Stimulated activated CD4-positive, alpha-beta T cell treated with anti-CD3 and anti-CD28 coated beads, Interleukin-1b, Interleukin-23, amount 100 ng/mL, for 24 hours (primary cell): ENCODE measurements at places on chromosomes 3 and 15.

- no peak for DNase-seq
Observed at GRCh38 chr15:100939791-100940190, 20.6 kb downstream of the LRRK1 start.

- DNase-seq, result no peak
Observed at GRCh38 chr3:72427624-72428023, 420.6 kb downstream of the SHQ1 start.

DNA sequence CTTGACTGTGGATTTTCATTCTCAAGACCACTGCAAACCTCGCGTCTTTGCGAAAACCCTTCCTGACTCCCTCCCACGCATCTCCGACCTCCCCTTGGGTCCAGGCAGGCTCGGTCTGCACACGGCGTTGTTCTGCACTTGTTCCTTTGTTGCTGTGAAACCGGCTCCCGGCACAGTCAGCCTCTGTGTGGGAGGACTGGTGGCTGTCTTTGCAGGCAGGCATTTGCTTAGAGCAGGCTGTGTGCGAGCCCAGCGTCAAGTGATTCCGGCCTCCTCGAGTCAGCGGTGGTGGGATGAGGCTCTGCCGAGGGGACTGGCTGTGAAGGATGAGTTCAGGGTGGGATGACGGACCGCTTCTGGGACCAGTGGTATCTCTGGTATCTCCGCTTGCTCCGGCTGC lies 102.6 kb upstream of the ROPN1 start:
- no peak for DNase-seq

DNA sequence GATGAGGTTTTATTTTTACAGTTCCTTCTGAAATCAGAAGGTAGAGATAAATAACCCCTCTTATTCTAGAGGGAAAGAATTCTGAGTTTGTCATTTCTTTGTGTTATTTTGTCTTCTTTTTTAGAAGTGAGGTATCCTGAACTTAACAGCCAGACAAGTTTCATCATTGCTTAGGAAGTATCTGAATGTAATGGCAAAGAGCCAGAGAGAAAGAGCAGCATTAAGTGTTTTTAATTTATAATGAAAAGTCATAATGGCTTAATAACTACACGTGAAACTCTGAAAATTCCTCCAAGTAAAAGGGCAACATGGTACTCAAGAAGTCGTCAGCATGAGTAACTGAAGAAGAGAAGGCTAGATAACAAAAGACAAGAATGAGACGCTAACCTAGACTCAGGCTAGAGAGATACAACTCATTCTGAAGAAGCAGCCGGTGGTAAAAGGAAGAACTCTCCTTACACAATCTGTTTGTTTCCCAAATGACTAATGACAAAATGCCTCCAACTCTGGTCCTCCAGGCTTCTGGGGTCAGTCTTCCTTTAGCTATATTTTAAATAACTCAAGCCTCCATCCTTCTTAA lies 116.2 kb upstream of the NECTIN3 start:
- no peak for DNase-seq

DNA sequence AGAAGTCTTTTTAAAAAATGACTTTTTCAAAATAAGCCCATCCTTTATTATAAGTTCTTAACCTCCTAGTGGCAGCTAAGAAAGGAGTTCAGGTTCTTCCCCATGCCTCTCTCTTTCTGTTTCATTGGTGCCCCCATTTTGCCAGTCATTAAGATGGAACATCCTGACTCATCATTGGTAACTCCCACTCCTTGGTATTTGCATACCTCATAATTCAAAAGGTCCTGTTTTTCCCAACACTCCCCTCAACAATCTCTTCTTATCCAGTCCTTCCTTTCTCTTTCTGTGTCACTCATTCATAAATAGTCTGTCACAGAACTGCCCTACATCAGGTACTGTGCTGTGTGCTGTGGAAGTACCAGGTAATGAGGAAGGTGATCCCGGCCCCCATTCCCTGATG lies 394.0 kb downstream of the FOXP1 start:
- DNase-seq, result no peak

DNA sequence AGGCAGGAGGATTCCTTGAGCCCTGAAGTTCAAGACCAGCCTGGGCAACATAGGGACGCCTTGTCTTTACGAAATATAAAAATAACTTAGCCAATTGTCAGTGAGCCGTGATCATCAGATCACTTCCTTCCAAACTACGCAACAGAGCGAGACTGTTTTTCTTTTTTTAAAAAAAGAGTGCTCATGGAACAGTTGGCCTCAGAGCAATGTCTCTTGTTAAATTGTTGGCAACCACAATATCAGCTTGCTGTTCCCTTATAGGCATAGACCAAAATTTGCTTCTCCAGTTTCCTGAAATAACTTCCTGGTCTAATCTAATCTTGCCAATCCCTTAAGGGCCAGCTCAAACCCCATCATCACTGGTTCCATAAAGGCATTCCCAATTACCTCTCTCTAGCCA lies 93.3 kb upstream of the SLC4A7 start:
- no peak for DNase-seq

DNA sequence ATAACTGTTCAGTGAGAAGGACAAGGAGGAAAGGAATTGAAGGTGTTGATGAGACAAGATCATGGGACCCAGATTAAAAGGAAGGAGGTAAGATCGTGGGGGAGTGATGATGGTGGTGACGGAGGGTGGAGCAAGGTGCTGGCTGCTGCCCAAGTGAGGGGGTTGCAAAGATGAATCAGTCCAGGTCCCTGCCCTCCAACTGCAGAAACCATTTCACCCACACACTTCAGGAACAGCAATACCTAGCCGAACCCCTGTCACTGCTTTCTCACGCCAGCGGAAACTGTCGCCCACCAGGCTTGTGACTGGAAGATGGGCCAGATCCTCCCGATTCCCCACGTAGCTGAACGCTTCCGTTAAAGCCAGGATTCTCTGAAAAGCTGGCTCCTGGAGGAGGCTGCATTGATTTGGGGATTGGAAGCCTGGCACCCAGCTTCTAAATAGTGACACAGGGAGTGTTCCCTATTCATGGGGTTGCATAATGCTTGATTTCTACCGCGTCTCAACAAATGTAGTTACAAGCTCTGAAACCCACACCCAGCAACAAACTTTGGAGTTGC lies 3.2 kb upstream of the LSG1 start:
- peak; percentile 74 for DNase-seq

- DNase-seq, result no peak
Observed at GRCh38 chr3:134077649-134078161, 48.0 kb upstream of the SLCO2A1 start.
